ENCODE measurements at places on chromosomes 13 and 19.

- DNase-seq, result no peak
These were observed 173.9 kb upstream of the UBL3 start for GRCh38 chr13:30024125-30024865.

DNA sequence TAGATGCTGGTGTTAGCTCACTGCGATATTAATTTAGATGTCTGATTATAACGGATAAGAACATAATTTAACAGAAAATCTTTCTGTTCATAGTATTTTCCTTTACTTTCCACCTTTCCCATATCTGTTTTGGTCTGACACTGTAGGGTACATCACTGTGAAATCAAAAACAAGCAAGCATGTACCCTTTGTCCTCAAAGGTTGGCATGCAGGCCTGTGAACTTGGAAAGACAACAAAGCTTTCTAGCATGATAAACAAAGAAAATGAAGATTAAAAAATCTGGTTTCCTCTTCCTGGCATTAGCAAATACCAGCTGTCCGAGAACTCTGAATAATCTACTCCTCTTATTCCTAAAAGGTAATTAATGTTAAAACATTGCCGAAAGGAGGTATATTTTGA is 31.6 kb downstream of the THSD1 start:
- DNase-seq, result no peak

GRCh38 chr19:13629687-13630357 is 123.5 kb upstream of the CACNA1A start:
- DNase-seq, result no peak

DNA sequence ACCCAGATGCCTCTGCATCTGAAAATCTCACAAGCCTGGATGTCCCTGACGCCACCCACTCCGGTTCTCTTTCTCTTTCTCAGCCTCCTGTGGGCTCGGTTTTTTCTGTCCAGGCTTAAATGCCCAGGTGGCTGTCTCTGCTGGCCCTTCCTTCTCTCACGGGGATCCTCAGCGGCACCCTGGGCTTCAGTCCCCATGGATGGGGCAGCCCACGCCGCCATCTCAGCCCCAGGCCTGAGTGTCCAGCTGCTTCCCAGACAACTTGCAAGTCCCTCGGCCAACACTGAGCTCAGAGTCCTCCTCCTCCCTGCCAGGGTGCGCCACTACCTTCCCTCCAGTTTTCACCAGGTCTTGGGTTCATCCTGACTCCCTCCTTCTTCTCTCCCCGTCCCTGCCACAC is 6.4 kb downstream of the FBN3 start:
- DNase-seq, result no peak

- DNase-seq, result no peak
These were observed 10.2 kb downstream of the CEACAM18 start for GRCh38 chr19:51488491-51488890.

DNA sequence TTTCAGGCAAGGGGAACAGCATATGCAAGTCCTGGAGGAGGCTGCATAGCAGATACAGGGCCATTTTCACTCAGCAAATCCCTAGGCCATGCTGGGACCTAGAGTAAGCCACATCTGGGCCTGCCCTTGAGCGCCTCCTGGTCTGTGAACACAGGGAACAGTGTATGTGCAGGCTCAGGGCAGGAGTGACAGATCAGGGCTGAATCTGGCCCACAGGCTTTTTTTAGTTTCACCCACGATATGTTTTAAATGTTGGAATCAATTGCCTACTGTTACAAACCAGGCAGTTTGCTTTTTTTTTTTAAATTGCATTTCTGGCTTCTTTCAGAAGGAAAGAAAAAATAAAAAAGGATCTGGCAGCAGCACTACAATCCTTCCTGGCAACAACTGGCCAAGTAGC is 1.5 kb upstream of the TMEM145 start:
- DNase-seq, result no peak

GRCh38 chr13:32430018-32430747 is 2.3 kb upstream of the N4BP2L1 start:
- no peak for DNase-seq

Measured in GM13977 (cell line).